ENCODE measurements at places on chromosomes 5 and 9.

- DNase-seq = peak; percentile 58
Observed at GRCh38 chr9:15642369-15642962, 89.6 kb downstream of the CCDC171 start.

DNA sequence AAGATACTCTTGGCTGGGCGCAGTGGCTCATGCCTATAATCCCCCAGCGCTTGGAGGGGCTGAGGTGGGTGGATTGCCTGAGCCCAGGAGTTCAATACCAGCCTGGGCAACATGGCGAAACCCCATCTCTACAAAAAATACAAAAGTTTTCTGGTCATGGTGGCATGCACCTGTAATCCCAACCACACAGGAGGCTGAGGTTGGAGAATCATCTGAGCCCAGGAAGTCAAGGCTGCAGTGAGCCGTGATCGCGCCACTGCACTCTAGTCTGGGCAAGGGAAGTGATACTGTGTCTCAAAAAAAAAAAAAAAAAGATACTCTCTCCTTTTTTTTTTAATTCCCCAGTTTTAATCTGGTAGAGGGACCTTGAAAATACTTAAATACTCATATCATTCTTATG, 15.0 kb downstream of the ANKRD33B start:
- DNase-seq = no peak

- no peak for DNase-seq
Observed at GRCh38 chr9:124499216-124499615, 8.0 kb downstream of the NR5A1 start.

DNA sequence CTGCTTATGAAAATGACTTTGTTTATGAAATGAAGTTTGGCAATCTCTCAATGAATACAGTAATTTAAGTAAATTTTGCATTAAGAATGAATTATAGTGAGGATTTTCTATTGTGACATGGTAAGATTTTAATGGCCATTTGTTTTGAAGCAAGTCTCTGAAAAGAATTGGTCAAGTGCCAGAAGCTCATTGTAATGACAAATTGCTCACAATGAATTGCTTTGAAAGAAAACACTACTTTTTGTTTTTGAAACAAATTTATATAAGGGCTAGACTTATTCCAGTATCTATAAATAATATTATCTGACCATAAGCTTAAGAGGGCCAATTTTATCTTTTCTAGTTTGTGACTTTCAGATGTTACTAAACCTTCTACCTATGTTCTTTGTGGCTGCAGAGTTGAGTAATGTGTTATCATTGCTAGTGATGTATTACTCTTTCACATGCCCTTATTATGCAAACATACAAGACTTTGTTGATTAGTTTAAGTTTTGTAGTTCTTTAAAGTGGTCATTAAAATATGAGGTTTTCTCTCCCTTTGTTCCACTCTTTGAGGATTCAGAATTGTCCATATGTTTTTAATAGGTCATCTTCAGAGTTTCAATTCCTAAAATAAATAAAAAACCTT, 93.0 kb upstream of the ZNF608 start:
- DNase-seq = no peak

- DNase-seq = no peak
Observed at GRCh38 chr9:72665421-72665820, 144.0 kb downstream of the TMC1 start.

DNA sequence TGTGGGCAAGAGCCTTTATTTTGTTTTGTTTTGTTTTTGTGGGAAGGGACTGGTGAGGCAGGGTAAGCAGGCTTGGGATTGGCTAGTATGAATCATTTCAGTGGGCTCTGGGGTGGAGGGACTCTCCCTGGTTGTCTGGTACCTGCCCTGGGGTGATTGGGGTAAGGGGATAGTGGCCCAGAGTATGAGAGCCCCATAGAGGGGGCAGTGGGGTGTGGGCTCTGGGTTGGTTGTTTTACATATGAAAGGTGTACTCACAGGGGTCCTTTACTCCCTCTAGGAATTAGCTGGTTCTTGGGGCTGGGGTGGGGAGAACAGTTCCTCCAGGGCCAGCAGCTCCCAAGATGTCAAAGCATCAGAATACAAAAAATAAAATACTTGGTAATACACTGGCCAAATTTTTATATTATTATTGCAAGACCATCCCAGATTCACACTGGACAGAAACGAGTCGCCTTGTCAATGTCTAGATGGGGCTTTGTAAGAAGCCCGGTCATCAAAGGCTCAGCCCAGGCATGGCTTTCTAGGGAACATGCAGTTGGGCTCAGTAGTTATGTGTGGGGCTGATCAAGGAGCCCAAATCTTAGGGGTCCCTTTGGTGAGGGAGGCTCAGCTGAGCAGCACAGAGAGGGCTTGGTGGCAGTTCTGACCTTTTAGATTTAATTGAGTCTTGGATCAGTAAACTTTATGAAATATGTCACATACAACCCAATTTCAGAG, 190.5 kb downstream of the NXNL2 start:
- no peak for DNase-seq

DNA sequence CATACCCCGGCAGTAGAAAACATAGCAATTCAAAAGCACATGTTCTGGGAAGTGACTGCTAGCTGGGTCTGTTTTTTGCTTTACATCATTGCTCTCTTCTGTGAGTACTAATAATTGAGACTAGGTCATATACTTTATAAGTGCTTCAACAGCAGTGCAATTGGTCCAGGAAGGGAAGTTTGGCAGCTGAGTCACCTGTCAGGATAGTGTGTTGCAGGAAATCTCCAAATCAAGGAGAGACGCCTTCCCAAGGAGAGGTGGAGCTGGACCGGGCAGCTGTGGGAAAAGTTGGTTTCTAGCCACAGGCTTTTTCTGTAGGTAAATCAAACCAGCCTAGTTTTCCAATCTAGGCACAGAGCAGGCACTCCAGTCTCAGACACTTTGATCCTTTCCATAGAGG, 330.1 kb downstream of the ENC1 start:
- DNase-seq = no peak

DNA sequence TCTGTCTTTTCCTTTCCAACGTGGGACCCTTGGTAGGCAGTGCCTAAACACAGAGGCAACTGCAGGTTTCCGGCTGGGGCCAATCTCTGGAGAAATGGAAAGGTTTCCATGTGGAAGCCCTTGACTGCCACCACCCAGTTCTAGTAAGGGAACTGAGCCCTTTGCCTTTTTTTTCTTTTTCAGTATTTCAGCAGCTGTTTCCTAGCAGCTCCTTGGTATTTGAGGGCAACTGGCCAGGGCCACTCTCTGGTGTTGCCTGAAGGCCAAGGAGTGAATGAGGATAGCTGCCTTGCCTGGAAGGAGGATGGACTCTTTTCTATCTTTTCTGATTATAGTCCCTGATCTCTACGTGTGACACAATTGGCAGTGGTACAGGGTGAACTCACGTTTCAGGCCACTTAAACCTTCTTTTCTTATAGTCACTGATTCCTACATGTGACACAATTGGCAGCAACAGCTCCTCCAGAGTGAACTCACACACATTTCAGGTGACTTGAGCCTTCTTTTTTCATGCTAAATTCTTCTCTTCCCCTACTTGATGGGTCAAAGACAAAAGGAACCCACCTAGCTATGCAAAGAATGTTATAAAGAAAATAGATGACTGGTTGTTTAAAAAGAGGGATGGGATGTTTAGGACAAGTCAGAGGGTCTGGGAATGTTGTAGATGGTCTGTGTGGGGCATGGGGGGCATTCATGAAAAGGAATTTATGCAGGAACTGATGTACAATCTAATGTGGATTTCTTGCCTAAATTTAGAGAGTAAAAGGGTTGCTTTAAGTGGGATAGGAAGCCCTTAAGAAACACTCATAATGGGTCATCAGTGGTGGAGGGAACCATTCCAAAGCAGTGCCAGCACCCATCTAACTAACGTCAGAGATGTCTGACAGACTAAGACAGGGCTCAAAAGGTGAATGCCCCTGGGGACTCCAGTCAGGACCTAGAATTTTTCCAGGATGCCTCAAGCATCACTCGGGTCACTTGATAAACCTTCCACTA, 190.1 kb downstream of the TMEM232 start:
- no peak for DNase-seq

DNA sequence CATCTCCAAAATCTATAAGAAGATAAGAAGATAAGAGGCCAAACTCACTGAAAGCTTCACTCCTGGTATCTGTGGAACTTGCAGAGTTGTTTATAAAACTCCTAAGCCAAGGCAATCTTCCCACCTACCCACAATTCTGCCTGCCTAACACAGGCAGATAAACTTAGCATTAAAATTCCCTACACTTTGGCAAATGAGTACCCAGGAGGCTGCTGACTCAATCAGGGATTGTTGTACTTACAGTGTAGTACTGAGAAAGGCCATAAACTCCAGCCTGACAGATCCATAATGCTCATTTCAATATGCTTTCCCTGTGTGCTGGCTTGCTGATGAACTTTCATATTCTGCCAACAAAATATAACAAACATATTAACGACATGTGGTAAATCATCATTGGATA, 725.2 kb downstream of the BRINP1 start:
- DNase-seq = no peak

- DNase-seq = peak; percentile 7
Observed at GRCh38 chr9:111599092-111599954, at the start of gene PTGR1. PTGR1 (minus strand) TSS chr9:111599647; CDS start chr9:111597422, 2,225 bp downstream.

DNA sequence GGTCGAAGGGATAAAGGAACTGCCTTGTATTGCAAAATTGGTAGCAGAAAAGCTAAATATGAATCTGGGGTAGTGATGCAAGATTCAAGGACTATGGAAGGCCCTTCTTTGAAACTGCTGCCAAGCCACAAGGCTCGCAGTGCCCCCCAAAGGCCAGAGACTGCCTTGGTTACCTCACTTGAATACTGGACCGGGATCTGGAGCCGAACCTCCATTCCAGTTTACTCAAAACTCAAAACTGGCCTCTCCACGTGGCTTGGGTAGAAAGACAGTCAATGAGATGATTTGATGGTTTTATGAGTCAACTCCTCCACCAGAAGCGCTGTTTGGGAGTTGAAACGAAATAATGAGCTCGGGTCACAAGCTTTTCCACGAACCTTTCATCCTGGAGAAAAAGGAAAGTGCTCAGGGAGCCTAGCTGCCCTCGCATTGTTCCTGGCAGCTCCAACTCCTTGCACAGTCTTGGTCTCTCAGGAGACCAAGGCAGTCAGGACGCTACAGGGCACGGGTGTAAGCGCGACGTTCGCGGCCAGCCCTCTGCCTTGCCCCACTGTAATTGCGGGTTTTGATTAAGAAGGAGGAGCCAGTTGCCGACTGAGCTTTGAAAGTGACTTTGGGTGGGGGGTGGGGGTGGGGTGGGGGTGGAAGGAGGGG, 2.8 kb downstream of the ST8SIA4 start:
- DNase-seq = no peak

DNA sequence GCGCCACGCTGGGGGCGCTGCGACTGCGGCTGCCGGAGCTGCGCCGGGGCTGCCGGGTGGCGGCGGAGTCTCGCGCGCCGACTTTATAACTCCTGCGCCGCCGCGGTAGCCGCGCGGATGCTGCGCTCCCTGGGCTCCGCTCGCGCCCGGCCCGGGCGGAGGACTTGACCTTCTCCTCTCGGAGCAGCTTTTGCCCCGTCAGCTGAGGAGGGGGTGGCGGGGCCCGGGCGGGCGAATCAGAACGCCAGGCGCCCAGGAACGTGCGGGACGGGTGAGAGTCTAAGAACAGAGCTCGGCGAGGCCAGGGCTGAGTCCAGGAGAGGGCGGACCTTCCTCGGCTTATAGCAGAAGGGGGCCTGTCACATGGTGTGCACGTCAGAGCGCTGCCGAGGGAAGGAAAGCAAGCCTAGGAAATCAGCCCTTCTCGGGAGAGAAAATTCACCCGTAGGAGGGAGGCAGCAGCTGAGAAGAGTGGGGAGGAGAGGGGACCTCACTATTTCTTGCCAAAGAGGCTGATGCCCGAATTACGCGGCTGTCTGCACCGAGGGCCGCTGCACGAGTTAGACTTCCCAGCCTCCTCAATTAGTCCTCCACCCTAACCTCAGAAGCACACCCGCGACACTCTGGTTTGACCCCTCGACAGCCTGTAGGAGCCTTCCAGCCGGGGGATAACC, at the start of gene FOXD1:
TSS of gene FOXD1 (minus strand) at position 315 of the 674 bp plus-strand sequence. CDS start 415 bp downstream, outside the sequence.
- DNase-seq = peak; percentile 84

- DNase-seq = no peak
Observed at GRCh38 chr9:121206516-121207370, 5.1 kb upstream of the RAB14 start.

DNA sequence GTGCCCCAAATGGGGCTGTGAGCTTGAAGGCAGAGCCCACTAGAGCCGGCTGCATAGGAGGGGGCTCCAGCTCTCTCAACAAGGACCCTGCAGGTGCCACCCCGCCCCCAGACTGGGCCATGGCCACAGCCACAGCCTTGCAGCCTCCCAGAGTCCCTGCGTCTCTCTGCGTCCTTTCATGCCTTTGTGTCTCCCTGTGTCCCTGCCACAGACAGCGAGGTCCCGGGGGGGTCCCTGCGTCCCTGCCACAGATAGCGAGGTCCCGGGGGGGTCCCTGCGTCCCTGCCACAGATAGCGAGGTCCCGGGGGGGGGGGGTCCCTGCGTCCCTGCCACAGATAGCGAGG, 6.3 kb downstream of the NOXA1 start:
- no peak for DNase-seq

- peak; percentile 12 for DNase-seq
Observed at GRCh38 chr5:178627259-178627598, 379 bp upstream of the CLK4 start.

DNA sequence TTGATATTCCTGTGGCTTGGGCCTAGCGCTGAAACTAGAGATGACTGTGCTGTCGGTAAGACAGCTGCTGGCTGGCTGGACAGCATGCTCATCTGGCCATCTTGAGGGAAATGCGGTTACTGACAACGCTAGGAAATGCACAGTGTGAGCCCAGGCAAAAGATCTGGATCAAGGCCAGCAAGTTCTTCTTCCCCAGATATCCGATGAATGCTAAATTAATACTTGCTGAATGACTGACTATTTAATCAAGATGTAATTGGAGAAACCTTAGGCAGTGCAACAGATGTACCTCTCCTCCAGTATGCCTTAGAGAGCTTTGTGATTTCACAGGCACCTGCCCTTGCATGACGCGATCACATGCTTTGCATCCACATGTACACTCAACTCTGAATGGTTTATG, 659.1 kb downstream of the EFNA5 start:
- DNase-seq = peak; percentile 97

GRCh38 chr5:126251024-126251423, 172.2 kb upstream of the GRAMD2B start:
- no peak for DNase-seq

DNA sequence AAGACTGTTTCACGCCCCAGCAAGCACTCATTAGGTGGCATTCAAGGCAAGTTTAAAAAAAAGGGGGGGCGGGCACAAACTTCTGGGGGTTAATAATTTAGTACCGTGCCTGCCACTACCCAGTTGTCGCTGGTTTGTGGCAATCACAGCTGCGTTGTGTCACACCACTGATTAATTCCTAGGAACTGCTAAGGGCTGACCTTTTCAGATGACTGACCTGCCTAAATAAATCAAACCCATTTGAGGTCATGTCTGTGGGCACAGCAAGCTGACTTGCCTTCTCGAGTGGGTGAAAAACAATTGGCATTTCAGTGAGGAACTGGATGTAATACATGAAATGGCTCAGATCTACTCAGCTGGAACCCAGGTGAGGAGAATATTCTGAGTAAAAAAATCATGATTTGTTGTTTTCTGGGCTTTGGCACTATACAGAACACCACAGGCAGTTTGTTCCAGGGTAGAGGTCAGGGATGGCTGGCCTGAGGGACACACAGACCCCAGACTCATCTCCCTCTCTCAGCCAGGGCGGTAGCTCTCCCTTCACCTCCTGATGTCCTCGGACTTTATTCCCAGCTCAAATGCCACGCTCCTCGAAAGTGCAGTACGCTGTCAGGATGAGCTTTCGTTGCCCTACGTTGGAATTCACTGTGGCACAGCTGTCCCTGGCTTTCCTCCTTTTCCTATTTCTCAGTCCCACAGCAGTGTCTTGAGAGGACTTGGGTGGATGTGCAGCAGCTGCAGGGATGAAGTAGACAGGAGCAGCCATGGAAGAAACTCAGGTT, 15.5 kb upstream of the MGAT1 start:
- DNase-seq = no peak

GRCh38 chr5:141617682-141618029, 1.1 kb downstream of the DIAPH1 start:
- no peak for DNase-seq

All from NCI-H2171 treated with DMSO at 0.1 percent for 48 hours (cell line).